ENCODE measurements at places on chromosomes 5 and 9. TPM values are rescaled to one million over a fixed set of nuclear protein-coding genes. Genes with fewer than 3 reads are reported as not detected.
A peak's percentile ranks its signal among the peaks of the same experiment; 100 is the strongest.

Gene CACNA1B
- total RNA-seq, result 0.81 TPM

Gene HAPLN1
- not detected for total RNA-seq

Gene PPP3R2
- total RNA-seq, result not detected

Gene MUSK
- total RNA-seq, result 1.6 TPM

Gene SET
- 189 TPM for total RNA-seq

Gene PCDHB3
- 4.9 TPM for total RNA-seq

Gene FRMPD1
- total RNA-seq, result 0.71 TPM

Gene SEMA4D
- total RNA-seq, result 4.6 TPM

Gene IGIP
- total RNA-seq, result 35.2 TPM

Gene FAM163B
- total RNA-seq, result not detected

Gene MEIKIN
- not detected for total RNA-seq

Gene PCDHA5
- total RNA-seq, result 0.14 TPM

DNA sequence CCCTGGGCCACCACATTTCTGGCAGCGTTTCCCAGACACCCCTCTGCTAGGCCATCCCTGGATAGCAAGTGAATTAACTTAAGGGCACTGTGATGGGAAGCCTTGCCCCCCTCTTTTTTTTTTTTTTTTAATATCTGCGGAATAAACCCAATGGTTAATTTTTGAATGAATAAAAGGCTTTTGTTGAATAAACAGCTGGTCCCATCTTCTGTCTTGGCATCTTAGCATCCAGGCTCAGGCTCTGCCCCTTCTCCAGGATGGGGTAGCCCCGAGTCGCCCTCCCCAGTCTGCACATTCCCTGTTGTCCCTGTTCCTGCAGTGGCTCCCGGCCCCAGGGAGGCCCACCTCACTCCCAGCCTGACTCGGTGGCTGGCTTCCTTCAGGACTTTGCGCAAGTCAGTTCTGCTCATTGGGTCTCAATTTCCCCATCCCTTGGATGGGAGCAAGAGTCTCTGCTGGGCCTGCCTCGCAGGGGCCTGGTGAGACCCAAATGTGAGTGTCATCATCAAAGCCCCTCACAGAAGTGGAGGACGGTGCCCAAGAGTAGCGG lies 29.0 kb upstream of the HMCN2 start:
- DNase-seq, result peak; percentile 73

GRCh38 chr5:113061846-113062780 lies 85.5 kb downstream of the DCP2 start:
- DNase-seq, result no peak

- DNase-seq, result peak; percentile 81
Measured at GRCh38 chr5:10124287-10124686, 125.4 kb downstream of the ATPSCKMT start.

DNA sequence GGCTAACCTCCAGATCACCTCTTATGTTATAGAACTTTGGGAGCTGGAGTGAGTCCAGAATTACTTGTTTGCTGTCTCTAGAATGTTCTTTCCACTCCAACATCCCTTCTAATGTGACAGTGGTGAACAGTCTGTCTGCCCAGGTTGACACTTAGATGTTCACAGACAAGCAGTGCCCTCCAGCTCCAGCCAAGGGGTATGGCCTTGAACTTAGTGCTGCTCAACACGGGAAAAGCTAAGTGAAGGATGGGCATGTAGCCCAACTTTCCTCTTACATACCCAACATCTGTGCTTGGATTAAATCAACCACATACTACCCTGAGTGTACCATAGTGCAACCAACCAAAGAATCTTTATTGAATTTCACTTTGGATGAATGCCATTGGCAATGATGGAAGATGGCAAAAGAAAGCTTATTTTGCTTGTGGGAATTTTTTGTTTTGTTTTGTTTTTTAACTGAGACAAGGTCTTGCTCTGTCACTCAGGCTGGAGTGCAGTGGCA lies 201.2 kb downstream of the NXNL2 start:
- DNase-seq, result no peak

- DNase-seq, result no peak
Measured at GRCh38 chr9:8232726-8233125, 433.1 kb upstream of the DMAC1 start.

DNA sequence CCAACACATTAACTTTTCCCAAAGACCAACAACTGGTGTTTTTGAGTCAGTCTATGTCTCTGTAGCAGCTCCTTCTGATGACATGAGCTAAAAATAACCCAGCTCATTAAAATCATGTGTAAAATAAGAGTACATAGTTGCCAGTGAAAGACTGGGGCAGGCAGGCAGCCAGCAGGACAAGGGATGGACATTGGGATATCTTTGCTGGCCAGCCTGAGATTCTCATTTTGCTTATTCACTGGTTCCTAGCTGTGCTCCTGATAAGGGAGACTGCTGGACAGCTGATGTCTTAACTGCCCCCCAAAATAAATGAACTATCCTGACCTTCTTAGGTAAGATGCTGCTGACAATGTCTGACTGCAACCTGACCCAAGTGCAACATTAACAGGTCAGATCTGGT lies 33.9 kb downstream of the EPB41L4B start:
- DNase-seq, result no peak

GRCh38 chr9:26779062-26779461 lies 113.5 kb downstream of the CAAP1 start:
- no peak for DNase-seq

DNA sequence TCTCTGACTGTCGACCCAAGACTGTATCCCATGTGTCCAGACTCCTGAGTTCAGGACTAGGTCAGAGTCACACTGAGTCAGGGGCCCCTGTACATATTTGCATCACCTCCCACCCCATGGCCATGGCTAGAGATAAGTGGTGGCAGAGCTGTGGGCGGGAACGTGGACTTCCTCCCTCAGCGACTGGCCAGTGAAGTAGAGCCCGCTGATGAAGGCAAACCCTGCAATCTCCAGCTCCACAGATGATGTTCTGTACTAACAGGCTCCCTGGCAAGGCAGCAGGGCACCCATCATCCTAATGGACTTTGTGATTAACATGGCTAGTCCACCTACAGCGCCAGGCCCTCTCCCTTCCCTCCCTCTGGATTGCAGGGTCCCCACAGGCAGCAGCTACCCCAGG lies 110.5 kb upstream of the LRRTM2 start:
- no peak for DNase-seq

GRCh38 chr5:78533356-78533755 lies 115.2 kb downstream of the LHFPL2 start:
- peak; percentile 26 for DNase-seq

GRCh38 chr5:8943301-8943700 lies 602.6 kb downstream of the SEMA5A start:
- no peak for DNase-seq

GRCh38 chr5:138610415-138610917 lies 35.3 kb upstream of the HSPA9 start:
- no peak for DNase-seq

GRCh38 chr5:172666251-172666650 lies 25.2 kb downstream of the NEURL1B start:
- peak; percentile 63 for DNase-seq

GRCh38 chr9:91346644-91347043 lies 15.1 kb downstream of the AUH start:
- DNase-seq, result no peak

DNA sequence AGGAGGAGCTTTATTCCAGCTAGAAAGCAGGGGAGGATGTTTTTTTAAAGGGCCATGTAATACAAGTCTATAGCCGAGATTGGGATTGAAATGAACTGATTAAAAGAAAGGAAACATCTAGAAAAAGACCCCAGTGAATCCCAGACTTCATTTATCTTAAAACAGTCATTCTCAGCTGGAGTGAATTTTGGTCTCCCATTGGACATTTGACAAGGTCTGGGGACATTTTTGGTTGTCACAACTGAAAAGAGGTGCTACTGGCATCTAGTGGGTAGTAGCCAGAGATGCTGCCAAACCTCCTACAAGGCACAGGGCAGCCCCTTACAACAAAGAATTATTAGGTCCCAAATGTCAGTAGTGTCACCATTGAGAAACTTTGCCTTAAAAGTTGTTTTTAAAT lies 16.3 kb upstream of the SPINK4 start:
- DNase-seq, result no peak

DNA sequence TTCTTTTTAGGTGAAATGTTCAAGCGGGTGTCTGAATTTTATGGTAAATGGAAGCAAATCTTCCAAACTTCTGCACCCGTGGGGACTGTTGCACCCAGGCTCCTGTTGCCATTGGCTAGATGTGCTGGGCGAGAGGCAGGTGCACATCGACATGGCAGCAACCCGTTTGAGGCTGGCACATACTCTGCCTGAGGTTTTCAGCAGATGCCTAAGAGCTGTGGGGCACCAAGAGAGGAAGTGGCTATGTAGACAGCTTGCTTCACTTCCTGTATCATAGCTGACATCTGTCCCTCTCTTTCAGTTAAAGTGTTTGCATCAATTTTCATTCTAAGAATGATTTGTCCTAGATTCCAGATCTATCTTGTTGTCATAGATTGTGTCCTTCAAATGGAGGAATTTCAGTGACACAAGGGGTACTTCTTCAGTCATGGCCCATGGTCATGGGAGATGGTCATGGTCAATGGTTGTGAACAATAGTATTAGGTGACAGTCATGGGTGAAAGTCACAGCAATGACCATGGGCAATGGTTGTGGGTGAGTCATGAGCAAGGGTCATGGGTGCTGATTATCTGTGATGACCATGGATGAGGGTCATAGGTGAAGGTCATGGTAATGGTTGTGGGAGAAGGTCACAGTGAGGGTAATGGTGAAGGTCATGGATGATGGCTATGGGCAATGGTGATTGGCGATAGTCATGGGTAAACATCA lies 115.1 kb upstream of the IRX4 start:
- DNase-seq, result no peak

- DNase-seq, result no peak
Measured at GRCh38 chr5:52853650-52854049, 65.9 kb downstream of the ITGA1 start.

DNA sequence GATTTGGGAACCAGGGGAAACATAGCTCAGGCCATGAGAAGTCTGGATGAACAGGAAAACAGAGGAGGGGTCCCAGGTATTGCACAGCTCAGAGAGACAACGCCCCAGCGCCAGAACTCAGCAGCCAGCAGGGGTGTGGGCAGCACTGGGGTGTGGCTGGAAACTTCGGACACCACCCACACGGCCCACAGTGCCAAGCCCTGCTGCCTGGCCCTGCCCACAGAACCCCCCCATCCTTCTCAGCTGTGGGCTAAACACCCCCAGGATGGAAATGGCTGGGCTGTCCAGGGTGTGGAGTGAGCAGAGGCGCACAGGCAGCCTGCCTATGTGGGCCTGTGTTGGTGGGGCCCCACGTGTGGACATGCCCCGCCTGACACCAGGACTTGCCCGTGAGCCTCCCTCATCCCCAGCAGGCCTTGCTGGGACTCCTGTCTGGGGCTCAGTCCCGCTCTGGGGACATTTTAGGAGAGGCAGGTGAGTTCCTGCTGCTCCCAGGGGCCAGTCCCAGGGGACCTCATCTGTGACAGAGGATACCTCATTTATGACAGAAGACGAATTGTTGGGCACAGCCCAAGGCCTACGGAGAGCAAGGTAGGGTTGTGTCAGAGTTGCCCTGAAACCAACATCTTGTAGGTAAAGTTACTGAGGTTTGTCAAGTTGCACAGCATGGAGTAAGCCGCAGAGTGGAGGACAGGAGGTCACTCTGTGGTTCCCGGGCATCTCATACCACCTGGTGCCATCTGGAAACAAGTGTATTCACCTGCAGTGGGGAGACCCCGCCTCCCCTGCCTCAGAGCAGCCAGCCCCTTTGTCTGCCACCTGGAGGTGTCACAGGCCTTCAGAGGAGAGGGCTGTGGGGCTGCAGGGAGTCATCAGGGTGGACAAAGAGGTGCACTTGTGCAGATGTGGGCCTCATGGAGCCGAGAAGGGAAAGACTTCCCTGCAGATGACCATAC lies 183.2 kb downstream of the AUH start:
- DNase-seq, result no peak

- DNase-seq, result peak; percentile 57
Measured at GRCh38 chr5:132483661-132484390, 6.7 kb downstream of the IRF1 start.

- DNase-seq, result no peak
Measured at GRCh38 chr5:137611011-137611580, 112.0 kb upstream of the SPOCK1 start.

DNA sequence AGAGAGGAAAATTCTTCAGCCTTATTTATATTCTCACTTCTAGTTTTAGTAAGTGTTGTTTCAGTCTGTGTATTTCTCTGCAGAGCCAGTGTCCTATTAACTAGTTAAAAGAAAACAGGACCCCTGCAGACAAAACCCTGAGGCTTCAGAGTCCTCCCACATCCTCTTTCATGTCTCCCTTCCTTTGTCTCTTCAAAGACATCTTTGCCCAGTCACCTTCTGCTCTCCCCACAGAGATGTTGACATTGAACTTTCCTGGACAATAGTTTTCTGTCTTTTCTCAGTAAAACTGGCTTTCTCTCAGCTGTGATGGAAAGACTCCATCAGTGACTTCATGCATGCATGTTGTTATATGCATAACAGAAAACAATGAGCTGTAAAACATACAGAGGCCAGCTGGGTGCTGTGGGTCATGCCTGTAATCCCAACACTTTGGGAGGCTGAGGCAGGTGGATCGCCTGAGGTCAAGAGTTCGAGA lies 20.2 kb downstream of the GRAMD2B start:
- no peak for DNase-seq

GRCh38 chr9:121812159-121812735 lies 160.8 kb downstream of the DAB2IP start:
- no peak for DNase-seq

GRCh38 chr5:180784497-180785097 lies 18.0 kb downstream of the MGAT1 start:
- DNase-seq, result peak; percentile 89

GRCh38 chr5:75337366-75338021 lies 474 bp downstream of the HMGCR start:
- DNase-seq, result peak; percentile 73

DNA sequence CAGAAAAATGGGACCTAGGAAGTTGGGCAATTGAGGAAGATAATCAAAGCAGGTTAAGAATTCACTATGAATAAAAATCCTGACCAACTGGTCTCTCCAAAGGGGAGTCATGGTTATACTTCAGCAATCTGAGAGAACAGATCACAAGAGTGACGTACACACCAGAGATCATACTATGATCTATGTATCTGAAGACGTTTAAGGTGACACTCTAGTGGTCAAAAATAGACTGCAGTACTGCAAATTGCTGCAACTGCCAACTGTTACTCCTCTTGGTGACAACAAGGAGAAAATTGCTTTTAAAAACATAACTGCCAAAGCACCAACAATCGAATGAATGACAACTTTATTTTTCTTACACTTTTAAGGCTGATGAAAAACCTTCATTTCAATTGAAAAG lies 4.9 kb downstream of the AK6 start:
- no peak for DNase-seq

DNA sequence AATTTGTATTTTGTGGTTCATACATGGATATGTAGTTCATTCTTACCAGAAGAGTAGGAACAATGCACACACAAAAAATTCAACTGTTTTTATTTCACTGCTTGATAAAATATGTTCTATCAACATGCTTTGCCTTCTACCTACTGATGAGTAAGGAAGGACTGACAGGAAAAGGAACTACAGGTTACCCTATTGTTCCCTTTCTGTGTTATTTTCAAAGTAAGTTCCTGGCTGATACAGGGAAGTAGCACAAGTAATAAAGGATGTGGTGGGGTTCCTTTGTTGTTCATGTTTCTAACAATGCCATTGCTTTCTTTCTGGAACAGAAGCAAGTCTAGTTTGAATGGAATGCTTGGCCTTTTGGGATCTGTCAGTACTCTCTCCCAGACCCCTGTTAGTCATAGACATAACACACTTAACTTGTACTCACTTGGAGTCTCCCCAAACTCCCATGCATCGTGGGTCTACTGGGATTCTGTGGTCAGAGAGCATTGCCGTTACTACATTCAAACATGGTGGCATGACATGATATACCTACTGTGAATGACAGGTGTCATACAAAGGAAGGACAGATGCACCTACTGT lies 20.2 kb upstream of the ALDOB start:
- no peak for DNase-seq

Data from sigmoid colon (tissue), 7 donors.